Activated CD4-positive, CD25-positive, alpha-beta regulatory T cell (primary cell): ENCODE measurements at places on chromosomes 6 and 20.

GRCh38 chr20:51600016-51600420, 57.5 kb upstream of the NFATC2 start:
- DNase-seq, result no peak

DNA sequence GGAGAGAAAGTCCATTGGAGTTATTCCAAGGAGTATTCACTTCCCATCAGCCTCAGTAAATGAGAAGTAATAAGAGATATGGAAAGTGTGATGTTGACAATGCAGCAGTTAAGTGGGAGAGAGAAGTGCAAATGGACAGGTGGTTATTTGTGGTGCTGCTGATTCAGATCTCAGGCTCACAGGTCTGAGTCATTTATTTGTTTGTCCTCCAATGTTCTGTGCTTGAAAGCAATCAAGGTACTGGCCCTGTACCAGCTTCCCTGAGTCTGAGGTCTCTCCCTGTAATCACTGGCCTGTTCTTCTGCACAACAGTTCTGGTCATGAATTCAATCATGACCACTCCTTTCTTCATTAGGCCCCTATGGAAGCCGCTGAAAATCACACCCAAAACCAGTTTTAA, 827.7 kb downstream of the MAFB start:
- DNase-seq, result no peak

- DNase-seq, result no peak
Measured at GRCh38 chr6:155078331-155078745, 83.2 kb downstream of the TIAM2 start.

GRCh38 chr20:56195946-56196345, 52.6 kb upstream of the MC3R start:
- DNase-seq, result no peak

DNA sequence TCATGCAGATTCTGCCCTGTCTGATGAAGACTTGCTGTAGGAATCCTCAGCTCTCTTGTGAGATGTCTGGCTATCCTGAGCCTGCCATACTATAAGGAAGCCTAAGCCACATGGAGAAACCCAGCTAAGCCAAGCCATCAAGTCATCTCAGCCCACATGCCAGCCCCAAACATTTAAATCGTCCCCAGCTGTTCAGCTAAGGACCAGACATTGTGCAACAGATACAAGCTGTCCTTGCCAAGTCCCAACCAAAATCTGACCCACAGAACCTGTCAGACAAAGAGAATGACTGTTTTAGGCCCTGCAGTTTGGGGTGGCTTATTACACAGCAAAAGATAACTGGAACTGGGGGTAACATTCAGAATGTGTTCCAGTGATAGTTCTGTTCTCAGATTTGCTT, 36.8 kb upstream of the FOXC1 start:
- DNase-seq, result no peak

DNA sequence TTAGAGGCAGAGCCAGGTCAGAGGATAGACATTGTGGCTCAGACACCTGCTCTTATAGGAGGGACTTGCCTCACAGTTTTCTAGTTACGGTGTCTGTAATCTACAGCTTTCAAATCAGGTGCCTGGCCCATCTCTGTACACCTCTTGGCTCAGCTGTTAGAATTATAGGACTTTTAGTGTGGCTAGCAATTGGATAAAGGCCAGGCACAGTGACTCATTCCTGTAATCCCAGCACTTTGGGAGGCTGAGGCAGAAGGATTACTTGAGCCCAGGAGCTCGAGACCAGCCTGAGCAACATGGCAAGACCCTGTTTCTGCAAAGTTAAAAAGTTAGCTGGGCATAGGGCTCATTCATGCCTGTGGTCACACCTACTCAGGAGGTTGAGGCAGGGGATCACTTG, 20.0 kb downstream of the BRPF3 start:
- no peak for DNase-seq

- DNase-seq, result no peak
Measured at GRCh38 chr6:6905961-6906518, 201.7 kb upstream of the RREB1 start.

GRCh38 chr6:155530219-155530834, 74.7 kb upstream of the NOX3 start:
- no peak for DNase-seq

DNA sequence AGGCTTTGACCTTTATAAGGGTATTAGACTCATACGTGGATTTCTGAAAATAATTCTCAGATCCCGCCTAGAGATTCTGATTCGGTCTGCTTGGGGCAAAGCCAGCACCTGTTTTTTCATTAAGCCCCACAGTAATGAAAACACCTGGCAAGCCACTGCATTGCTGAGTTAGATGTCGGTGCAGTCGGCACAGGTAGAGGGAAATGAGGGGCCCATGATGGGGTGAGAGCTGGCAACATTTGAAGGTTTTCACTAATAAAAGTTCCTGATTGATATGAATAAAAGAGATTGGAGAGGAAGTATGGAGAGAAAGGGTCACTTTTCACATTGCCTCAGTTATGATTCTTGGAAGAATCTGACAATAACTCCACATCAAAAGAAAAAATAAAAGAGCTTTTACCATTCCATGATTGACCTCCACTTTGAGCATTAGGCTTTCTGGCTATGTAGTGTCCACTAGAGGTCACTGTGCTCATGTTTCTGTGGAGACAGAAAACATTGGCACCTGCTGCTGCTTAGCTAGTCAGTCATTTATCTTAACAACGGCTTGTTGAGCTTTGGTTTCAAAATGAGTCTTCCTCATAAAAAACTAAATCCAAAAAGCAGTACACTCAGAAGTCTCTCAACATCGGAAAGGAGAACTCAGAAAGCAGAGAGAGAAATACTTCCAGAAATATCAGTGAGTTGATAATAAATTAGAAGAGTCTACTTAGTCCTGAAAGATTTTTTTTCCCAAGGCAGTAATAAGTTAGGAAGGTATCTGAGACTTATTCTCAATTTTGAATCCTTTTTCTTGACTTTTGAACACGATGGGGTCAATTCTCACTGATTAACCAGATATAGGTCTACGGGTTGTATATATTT, 53.3 kb upstream of the KLHL31 start:
- no peak for DNase-seq

DNA sequence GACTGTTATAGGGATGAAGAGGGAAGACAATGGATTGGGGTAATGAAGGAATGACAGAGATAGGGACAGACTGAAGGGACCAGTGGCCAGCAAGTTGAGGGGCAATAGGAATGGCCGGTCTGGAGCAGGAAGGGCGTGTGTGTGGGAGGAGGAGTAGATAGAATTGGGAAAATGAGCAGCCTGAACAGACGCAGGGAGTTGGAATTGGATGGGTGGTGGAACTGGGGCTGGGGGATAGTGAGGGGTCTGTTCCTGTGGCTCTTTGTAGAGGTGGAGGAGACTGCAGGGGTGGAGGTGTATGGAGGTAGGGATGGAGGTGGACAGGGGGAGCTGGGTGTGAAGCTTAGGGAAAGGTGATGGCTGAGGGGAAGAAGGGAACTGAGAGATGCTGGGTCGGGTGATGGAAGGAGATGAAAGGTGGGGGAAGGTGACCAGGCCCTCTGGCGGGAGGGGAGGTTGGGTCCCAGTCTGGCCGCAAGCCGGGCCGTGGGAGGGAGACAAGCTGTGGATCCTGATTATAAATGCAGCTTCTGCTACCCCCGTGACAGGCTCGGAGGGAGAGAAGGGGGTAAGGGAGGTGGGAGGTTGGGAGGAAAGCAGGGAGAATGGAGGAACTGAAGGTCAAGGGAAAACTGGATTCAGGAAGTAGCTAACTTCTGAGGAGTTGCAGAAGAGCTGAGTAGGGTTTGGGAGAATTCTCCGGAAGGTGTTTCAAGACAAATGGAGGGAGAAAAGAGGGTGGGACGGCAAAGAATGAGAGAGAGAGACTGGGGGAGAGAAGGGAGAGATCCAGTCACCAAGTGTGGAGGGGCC, 5.2 kb downstream of the SYNGAP1 start:
- no peak for DNase-seq

- no peak for DNase-seq
Measured at GRCh38 chr20:54267483-54268003, 59.7 kb downstream of the PFDN4 start.

DNA sequence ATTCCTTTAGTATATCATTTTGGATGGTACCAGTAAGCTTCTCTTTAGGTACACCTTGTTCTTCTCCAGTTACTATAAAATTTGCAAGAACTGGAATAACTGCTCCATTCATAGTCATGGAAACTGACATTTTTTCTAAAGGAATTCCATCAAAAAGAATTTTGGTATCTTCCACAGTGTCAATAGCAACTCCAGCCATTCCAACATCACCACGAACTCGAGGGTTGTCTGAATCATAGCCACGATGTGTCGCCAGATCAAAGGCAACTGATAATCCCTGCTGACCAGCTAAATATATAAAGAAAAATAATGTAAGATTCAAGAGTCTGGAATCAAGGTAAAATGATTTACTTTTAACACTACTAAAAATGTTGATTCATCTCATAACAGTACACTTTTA, 5.3 kb downstream of the MMUT start:
- no peak for DNase-seq

DNA sequence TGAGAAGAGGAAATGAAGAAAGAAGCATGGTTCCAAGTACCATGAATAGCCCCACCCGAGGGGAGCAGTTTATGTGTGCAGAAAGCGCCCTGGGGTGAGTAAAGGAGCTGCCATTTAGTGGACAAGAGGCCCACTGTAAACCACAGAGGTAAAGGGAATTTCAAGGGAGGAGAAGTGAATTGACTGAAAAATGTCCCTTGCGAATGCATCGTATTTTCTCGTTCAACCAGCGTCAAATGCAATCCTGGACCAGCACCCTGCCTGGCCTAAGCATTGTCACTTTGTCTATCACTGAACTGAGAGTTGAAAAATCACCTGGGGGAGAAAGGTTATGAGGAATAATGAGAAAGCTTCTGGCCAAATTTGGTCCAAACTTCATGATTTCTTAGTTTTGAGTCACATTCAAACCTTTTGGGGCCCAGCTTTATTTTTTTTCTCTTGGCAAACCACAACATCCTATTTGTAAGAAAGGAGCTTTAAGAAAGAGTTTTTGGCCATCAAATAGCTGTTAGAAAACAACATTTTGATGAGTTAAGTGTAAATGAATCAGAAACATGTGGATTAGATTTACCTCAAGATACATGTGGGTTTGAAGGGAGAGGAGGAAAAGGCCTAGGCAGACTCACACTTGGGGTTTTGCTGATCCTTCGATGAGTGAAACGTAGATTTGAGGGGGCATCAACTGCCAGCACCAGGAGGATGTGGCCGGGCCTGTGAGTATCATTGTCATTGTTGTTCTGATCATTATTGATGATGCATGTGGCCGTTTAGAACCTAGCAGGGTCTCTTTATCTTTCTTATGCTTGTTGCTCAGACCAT, 214.0 kb downstream of the CLIC5 start:
- no peak for DNase-seq

DNA sequence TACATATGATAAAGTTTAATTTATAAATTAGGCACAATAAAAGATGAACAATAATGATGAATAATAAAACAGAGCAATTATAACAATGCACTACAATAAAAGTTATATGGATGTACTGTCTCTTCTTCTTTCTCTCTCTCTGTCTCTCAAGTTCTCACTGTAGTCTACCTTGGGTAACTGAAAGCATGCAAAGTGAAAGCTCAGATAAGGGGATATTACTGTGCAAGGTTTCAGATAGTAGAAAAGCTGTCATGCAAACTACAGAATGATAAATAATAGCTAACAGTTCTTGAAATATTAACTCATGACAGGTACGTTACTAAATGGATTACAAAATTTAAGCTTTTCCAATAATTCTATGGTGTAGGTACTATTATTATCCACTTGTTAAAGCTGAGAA, 311.9 kb upstream of the PRDM1 start:
- no peak for DNase-seq

DNA sequence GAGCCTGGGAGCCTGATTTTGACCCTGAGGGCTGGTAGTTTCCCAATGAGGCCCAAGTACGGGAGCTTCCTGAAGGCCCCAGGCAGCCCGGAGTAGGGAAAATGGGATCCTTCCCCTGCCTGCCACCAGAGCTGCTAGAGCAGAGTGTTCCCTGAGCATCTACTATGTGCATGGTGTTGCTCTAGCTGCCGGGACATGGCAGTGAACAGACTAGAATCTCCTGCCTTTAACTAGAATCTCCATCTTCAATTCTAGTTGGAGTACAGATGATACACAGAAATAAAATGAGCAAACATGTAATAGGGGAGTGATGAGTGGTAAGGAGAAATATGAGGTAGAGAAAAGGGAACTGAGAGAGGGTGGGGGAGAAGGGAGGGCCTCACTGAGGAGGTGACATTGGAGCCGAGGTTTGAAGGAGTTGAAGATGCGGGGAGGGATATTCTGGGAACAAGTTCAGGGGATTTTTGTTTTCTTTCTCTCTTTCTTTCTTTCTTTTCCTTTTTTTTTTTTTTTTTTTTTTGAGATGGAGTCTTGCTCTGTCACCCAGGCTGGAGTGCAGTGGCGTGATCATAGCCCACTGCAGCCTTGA, 18.5 kb downstream of the VSTM2L start:
- DNase-seq, result no peak

- DNase-seq, result no peak
Measured at GRCh38 chr6:73369563-73369962, at the start of gene OOEP. OOEP (minus strand) TSS chr6:73369897; CDS start chr6:73369792, 105 bp downstream.

- no peak for DNase-seq
Measured at GRCh38 chr6:122028933-122029522, 370.4 kb upstream of the HSF2 start.

DNA sequence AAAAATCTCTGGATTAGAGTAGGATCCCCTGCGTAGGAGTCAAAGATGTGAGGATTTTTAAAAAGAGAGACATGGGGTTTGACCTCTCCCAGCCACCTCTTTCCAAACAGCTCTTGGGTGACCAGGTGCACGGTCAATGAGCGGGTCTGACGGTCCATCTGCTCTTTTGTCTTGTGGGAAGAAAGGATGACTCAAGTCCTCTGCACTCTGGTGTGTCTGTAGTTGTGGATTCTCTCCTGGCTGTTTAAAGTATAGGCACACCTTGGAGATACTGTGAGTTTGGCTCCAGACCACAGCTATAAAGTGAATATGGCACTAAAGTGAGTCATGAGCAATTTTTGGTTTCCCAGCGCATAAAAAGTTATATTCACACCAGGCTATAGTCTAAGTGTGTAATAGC, 209.8 kb downstream of the BMP7 start:
- no peak for DNase-seq

- DNase-seq, result no peak
Measured at GRCh38 chr6:119259027-119259426, 90.5 kb downstream of the MAN1A1 start.

DNA sequence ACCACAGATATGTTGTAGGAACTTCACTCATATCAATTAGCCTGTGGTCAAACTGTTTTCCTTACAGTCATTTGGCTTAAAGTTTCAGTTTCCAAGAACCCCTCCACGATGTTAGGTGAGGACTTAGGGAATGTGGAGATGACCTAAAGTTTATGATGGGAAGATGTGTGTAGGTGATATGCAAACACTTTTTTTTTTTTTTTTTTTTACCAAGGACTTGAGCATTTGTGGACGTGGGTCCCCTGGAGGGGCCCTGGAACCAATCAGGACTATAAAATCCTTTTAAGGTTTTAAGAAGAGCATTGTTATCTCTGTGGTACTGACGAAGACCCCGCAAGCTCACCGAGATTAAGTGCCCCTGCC, 478 bp upstream of the MTHFD1L start:
- no peak for DNase-seq

GRCh38 chr6:116990679-116991078, 113.6 kb downstream of the RFX6 start:
- no peak for DNase-seq
